ENCODE measurements at places on chromosomes 3 and 15.

DNA sequence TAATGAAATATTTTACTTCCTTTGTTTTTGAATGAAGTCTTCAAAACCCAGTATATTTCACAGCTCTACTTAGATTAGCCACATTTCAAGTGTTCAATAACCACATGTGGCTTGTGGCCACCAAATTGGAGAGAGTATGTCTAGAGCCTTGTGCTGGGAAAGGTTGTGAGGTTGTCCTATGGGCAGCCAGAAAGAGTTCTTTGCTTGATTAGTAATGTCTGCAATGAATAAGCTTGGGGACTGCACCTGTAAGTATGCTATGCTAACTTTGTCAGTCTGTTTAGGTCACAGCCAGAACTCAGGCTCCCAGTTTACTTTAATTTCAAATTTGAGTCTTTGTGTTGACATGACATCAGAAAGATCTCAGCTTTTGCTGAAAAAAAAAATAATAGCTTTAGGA lies 294.9 kb upstream of the SOX14 start:
- no peak for DNase-seq

- DNase-seq: no peak
Observed at GRCh38 chr15:39419651-39420050, 161.2 kb upstream of the THBS1 start.

- DNase-seq: no peak
Observed at GRCh38 chr3:128155616-128156360, 2.5 kb downstream of the EEFSEC start.

GRCh38 chr3:4517093-4517492 lies 23.9 kb downstream of the ITPR1 start:
- no peak for DNase-seq

DNA sequence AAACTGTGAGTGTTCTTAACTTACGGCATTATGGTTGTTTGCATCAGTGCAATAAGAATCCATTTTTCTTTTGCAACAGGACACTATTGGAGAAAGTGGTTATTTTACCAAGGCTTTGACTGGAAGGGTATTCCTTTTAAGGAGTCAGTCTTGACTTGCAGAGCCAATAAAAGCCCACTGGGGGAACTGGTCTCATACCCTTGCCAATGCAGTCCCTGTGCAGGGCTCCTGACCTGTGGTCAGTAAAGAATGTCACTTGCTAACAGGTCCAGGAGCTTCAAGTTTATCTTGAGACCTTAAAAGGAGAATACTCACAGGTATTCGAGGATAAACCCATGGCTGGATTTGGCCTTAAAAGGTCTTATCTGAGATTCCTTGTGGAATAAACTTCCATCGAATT lies 227.8 kb upstream of the GBE1 start:
- DNase-seq: no peak

GRCh38 chr3:174440253-174440701 lies 418.9 kb upstream of the NAALADL2 start:
- DNase-seq: no peak

GRCh38 chr3:168051531-168052471 lies 43.9 kb downstream of the GOLIM4 start:
- no peak for DNase-seq

GRCh38 chr3:89332793-89333192 lies 225.4 kb downstream of the EPHA3 start:
- no peak for DNase-seq

DNA sequence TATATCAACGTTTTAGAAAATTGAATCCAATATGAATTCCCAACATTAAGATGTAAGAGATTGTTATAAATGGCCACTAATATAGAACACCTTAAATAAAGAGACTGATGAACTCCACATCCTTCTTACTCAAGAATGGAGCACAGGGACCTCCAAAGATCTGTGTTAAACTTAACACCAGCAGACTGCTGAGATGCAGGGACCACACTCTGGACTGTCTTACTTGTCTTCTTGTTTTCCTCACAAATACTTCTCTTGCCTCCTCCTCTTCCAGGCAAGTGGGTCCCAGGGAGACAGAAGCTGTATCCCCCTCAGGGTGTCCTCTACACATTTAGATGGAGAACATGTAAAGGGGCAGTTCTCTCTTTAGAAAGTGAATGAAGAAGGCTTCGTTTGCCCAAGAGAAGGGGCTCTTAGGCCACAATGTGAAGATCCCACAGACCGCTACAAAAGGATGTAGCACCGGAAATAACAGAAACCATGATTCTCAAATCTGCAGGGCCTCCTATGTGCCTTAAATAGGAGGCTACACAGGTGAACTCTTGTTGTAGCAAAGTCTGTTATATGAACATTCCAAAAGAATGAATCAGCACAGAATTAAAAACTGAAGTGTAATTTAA lies 52.2 kb downstream of the SATB1 start:
- peak; percentile 54 for DNase-seq

DNA sequence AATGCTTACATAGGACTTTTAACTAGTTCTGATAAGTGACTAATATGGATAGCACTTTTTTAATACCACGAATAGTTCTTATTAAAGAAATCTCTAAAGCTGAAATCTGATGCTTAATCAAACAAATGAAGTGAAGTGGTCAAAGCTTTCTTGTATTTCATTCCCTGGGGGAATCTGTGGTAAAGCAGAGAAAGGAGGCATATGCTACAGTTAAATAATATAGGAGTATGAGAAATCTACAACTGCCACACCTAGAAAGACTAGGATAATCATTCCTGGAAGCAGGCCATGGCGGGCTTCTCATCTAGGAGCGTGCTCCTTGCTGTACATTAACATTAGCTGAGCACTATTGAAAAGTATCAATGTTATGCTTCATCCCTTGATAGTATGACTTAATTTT lies 835.7 kb downstream of the OTOL1 start:
- no peak for DNase-seq

DNA sequence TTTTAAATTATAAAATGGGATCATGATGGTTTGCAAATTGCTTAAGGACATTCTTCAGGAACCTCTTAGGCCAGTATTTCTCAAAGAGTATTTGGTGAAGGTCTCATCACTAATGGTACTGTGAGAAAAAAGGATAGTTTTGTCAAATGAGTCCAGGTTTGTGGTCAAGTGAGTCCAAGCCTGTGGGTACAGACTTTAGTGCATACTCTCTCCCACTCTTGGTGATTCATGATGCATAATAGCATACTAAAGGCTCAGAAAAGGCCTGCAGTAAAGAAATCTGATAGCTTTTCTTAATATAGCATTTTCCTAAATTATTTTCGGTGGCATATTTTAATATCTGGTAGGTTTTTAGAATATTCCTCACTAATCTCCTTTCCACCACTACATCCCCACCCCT lies 20.0 kb downstream of the BOC start:
- no peak for DNase-seq

DNA sequence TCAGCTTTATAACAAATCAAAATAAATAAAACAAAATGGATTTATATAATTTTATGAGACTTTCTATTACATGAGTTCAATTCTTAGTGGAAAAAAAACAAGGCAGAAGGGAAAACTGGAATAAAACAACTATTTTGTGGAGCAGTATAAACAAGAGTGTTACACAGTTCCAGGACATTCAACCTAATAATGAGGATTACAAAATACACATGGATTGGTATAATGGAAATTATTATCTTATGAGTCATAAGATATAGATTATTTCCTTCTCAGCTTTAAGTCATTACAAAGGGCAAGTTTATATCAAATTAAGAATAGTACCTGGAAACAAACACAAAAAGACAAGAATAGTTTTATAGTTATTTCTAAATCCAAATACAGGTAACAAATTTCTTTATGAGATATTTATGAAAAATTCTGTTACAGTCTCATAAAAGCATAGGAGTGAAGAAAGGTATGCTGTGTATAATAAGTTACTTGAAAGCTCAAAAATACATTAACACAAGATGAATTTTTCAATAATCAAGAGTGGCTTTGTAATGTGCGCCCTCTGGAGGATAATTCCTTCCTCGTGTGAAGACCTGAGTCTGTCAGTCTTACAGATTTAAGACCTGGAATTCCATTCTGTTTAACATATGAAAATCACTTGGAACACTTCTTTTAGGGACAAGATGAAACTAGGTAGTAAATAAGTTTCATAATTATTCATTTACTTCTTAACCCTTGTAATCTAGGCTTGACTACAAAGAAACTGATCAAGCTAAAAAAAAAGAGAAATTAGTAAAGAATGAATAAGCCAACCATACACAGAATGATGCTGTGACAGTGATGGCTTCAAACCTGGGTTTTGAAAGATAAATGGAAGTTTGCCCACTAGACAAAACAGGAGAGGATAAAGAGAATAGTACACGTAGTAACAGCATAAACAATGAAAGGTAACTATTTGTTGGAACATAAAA lies 9.5 kb downstream of the COPS2 start:
- peak; percentile 26 for DNase-seq

DNA sequence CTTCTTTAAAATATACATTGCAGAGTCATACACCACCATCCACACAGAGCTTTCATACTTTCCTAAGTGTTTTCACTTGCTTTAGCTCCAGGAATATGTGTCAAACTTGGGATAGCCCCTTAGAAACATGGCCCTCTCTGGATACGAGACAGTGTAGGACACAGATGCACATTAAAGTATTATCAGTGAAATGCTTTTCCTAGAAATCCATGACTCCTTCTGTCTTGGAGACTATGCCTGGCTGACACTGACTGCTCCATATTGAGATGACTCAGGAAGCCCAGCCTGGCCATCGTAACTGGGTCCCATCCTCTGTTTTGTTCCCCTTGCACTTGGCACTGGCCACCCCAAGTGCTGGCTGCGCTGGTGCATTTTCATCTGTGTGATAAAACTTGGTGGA lies 204.8 kb downstream of the PDZRN3 start:
- no peak for DNase-seq

DNA sequence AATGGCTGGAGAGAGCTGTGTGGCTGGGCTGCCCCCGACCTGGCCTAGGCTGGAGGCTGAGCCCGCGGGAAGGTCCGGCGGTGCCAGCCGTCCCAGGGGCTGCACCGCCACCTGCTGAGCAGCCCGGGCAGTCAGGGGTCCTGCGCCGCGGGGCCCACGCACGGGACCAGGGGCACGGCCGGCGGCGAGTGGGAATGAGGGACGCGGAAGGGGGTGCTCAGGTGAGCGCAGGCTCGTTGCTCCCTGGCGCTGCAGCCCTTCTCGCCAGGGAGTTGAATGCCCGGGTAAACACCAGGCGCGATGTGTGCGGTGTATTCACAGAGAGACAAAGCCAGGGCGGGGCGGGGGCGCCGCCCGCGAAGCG lies 666 bp upstream of the SEMA3F start:
- no peak for DNase-seq

DNA sequence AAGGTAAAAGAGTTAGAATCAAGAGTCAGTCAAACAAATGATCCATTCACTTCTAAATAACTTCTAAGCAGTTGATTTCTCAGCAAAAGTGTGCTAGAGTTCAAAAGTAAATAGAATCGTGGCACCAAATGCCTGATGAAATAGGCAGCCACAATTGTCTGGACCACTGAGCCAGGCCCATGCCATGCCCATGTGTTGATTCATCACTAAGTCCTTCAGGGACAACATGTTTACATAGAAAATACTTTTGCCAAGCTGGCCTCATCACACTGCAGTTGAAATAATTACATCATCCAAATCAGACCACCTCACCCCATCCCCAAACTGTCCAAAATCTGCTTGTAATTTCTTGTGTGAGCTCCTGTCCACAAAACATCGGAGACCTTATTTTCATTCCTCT lies 216.3 kb downstream of the IGSF11 start:
- no peak for DNase-seq

GRCh38 chr3:36075491-36075890 lies 304.8 kb upstream of the STAC start:
- DNase-seq: no peak

DNA sequence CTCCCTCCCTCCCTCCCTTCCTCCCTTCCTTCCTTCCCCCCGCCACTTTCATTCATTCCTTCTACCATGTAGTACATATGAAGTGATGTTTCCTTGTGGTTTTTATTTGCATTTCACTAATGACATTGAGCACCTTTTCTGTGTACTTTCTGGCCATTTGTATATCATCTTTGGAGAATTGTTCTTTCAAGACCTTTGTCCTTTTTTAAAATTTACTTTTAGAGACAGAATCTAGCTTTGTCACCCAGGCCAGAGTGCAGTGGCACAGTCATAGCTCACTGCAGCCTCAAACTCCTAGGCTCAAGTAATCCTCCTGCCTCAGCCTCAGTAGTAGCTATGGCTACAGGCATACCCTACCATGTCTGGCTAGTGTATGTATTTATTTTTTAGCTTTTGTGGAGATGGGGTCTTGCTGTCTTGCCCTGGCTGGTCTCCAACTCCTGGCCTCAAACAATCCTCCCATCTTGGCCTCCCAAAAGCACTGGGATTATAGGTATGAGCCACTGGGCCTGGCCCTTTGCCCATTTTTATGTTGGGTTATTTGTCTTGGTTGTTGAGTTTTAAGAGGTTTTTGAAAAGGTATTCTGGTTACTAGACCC lies 42.0 kb upstream of the CTDSPL2 start:
- no peak for DNase-seq

- no peak for DNase-seq
Observed at GRCh38 chr3:31707286-31707685, 174.6 kb downstream of the STT3B start.

DNA sequence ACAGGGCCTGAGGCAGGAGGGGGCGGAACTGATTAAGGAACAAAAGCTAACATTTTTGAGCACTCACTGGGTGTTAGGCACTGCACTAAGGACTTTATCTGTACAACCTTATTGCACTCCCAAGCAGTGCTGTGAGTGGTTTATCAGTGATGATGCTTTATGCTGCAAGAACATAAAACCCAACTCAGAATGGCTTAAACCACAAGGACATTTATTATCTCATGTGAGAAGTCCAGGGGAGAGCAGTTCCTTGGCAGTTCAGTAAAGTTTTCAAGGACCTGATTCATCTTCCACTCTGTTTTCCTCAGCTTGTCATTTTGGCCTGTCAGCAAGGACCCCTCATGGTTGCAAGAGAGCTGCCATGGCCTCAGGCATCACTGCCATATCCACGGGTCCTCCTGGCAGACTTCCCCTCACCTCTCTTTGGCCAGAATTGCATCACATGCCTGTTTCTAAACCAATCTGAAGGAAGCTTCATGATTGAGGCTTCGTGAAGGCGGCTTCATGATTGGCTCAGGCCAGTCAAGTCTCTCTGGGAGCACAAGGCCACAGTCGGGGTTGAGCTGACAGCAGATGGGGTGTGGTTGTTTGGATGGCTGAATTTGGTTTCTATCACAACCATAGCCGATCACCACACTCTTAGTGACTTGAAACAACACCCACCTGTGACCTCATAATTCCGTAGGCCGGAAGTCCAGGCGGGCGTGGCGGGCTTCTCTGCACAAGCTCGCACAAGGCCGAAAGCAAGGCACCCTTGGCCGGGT lies 15.8 kb downstream of the EFCC1 start:
- peak; percentile 73 for DNase-seq

- DNase-seq: no peak
Observed at GRCh38 chr3:23961913-23962312, 16.8 kb downstream of the NR1D2 start.
